ENCODE measurements at places on chromosomes 12 and 14.

GRCh38 chr12:69447892-69448291 is 22.3 kb upstream of the FRS2 start:
- DNase-seq, result no peak

GRCh38 chr14:77489041-77489440 is 9.6 kb downstream of the ISM2 start:
- DNase-seq, result no peak

DNA sequence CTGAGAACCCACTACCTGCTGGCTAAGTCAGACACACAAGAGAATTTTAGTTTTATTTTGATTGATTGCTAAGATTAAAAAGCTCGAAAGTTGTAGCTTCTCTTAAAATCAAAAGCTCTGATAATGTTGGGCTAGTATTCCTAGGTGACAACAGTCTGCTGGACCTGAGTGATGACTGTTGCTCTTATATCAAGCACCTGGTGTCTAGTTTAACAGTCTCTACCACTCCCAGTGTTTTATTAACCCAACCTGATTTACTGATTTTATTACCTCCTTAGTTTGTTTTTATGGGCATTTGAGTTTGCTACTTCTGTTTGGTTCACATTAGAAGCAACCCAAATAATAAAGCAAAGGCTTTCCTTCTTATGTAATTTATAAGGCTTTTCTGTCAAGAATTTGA is 41.8 kb downstream of the ATP6V1D start:
- no peak for DNase-seq

DNA sequence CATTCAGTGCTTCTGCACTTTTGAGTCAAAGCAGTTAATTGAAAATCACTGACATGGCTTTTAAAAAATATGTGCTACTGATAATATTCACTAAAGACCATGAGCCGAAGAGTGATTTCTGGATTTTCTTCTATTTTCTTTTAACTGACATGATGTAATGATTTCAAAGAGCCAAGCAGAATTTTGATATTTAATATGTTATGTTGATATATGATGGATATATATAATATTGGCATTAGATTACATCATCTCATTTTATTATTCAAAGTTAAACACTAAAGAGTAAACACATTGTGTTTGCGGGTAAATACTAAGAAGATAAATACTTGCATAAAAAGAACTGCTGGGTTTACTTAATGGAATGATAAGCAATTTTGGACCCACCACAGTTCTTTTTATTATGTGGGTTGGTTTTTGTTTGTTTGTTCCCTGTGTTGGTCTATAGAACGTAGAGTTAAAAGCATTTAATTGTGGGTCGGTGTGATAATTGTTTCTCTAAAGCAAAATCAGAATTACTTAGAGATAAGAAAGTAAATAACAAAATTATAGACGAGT is 692 bp downstream of the SPIC start:
- no peak for DNase-seq

DNA sequence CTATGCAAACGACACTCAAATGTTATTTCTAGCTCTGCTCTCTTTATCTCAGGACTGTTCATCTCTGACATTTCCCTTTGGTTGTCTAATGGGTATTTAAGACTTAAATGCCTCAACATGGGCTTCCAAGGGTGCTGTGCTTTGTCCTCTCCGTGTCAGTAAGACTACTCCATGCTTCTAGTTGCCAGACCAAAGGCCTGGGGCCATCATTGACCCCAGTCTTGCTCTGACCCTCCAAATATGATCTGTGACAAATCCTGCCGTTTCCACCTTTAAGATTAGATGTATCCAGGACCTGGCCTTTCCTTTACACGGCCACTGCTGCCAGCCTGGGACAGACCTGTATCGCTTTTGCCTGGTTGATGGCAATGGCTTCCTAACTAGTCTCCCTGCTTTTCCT is 126.3 kb upstream of the DYRK2 start:
- DNase-seq, result no peak

- DNase-seq, result no peak
These were observed 30.3 kb upstream of the IFNG start for GRCh38 chr12:68189821-68190242.

- DNase-seq, result no peak
These were observed 16.1 kb downstream of the MMAB start for GRCh38 chr12:109557200-109557599.

DNA sequence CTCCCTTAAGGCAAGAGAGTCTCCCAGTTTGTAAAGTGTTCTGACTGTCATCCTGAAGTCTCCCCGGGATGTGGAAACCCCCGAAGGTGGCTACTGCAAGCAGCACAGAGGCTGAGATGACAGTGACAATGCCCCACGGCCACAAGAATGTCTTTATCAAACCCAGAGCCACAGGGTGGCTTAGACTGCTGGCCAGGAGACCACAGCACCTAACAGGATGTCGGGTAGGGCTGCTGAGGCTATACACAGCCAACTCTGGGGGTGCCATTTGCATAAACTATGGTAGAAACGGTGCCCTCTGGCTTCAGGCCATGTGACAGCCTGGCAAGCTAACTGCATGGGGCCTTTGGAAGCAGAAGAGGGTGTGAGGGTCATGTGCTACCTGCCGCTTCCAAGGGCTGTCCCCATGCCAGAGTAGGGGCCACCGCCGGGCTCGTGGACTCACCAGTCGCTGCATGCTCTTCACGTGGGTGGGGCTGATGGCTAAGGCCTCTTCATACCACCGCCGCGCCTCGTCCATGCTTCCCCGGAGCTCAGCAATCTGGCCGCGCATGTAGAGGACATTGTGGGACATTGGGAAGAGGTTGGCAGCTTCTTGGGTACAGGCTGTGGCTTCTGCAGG is 180.9 kb downstream of the CALM1 start:
- no peak for DNase-seq

GRCh38 chr12:95859947-95860850 is 1.4 kb downstream of the SNRPF start:
- no peak for DNase-seq

GRCh38 chr12:2268471-2269286 is 215.9 kb downstream of the CACNA1C start:
- DNase-seq, result no peak

- no peak for DNase-seq
These were observed 10.1 kb downstream of the TMEM132D start for GRCh38 chr12:129893691-129894090.

DNA sequence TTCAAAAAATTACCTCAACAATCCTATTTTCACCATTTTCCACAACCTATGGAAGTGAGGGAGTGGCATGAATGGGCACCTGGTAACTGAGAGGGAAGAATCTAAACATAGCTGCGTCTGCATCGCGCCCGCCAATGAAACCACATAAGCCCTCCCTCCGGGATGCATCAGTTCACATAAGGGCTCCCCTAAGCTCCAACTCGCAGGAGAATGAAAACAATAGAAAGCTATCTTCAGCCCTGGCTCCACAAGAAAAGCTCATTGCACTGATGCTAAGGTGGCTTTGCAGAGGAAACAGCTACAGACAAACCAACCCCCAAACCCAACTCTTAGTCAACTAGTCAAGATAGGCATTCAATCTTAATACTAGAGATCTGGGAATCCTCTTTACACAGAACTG is 173.3 kb downstream of the FOXN3 start:
- DNase-seq, result no peak

DNA sequence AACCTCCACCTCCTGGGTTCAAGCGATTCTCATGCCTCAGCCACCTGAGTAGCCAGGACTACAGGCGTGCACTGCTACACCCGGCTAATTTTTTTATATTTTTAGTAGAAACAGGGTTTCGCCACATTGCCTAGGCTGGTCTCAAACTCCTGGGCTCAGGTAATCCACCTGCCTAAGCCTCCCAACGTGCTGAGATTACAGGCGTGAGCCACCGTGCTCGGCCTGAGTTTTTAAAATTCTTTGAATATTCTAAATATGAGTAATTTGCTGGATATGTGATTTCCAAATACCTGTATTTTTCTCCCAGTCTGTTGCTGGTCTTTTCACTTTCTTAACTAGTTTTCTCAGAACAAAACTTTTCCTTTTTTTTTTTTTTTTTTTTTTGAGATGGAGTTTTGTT is 27.4 kb downstream of the GIT2 start:
- DNase-seq, result no peak

GRCh38 chr12:130266751-130267150 is 70.9 kb upstream of the PIWIL1 start:
- DNase-seq, result no peak

DNA sequence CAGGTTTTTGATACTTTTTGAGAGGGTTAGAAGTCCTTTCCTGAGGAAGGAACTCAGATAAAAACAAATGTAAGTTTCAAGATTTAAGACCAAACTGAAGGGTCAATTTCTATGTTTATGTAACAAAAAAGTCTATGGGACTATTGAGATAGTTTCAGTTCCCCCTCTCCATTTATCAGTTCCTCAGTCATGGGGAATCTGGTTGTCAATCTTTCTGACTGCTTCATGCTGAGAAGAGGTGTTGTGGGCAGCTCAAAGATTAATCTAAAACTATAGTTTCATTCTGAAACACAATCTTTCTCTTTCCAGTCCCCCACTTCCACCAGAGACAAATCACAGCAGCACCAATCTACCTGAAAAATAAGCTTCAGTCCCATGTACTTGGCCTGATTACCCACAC is 93.7 kb downstream of the KCNMB4 start:
- DNase-seq, result no peak

DNA sequence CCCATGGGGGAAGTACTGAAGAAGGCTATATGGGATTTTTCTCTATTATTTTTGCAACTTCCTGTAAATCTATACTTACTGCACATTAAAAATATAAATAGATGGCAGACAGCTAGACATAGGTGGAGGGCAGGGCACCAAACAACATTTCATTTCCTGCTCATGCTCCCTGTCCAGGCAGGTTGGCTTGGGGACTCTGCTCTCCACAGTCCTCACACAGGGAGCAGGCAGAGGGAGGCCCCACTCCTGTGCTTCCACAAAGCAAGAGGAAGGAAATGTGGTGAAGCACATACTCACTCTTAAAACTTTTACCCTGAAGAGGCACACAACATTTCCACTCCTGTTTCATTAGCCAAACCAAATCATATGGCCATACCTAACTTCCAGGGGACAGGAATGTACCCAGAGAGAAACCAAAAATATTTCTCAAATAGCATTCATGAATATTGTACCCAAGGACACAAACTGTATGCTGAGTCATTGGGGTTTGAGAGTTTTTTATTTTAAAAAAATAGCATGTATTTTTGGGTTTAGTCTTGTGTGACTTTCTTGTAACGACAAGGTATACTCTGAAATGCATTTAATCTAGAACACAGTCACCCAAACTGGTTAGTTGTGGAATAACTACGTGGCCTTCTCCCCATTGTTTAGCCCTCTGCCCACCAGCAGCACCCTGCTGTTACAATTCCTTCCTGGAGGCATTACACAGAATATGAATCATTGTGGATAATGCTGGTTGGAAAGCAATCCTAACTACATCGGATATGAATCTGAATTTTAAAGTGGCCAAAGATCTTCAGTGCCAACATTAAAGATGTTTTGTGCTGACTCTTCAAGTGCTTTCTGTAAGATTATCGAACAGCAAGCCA is 40.9 kb downstream of the RTN1 start:
- DNase-seq, result no peak

GRCh38 chr12:108833355-108833733 is 24.0 kb downstream of the SSH1 start:
- no peak for DNase-seq

DNA sequence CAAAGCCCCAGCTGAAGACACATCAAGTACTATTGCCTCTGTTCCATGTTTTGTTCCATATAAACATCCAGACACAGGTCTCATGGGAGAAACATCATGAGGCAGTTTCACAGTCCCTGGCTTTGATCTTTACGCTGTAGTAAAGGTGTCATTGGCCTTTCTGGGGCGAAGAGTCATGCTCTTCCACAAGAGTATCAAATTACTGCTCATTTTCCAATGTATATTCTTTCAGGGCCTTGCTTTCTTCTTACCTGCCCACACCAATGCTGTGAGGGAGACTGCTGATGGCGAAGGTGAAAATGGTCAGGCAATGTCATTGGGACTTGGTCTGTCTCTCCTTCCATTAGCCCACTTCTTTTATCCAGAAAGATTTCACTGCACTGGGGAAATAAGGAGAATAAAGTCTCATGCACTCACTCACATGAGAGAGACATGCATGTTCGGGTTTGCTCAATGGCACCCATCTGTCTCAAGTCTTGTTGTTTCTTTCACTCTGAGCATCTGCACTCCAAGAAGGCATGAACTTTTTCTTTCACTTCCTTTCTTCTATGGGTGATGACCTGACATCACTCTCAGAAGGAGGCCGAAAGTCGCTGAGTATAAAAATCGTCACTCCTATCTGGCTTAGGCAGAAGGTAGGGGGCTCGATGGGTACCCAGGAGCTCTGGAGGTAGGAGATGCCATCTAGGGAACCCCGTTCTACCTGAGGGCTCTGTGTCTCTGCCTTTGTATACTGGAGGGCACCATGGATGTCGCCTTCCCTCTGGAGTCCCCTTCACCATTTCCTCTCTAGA is 1.3 kb upstream of the JDP2 start:
- peak; percentile 88 for DNase-seq

GRCh38 chr12:124809878-124810277 is 53.8 kb downstream of the SCARB1 start:
- DNase-seq, result no peak

DNA sequence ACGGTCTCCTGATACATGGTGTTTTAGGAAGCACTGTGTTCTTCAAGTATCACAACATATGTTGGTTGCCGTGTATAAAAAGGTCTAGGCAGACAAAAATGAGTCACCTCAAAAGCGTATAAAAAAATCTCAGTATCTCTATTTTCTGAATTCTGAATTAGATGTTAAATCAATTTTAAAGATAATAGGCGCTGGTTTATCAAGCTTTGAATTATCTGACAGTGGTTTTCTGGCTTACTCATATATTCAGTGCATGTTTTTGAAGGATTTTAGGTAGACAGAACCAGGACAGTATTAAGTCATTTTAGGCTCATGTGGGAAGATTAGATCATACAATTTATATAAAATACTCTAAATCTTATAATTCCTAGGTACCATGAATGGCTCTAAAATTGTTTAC is 110.8 kb downstream of the TMTC2 start:
- DNase-seq, result no peak

- no peak for DNase-seq
These were observed 43.0 kb upstream of the FUT8 start for GRCh38 chr14:65369560-65369959.

DNA sequence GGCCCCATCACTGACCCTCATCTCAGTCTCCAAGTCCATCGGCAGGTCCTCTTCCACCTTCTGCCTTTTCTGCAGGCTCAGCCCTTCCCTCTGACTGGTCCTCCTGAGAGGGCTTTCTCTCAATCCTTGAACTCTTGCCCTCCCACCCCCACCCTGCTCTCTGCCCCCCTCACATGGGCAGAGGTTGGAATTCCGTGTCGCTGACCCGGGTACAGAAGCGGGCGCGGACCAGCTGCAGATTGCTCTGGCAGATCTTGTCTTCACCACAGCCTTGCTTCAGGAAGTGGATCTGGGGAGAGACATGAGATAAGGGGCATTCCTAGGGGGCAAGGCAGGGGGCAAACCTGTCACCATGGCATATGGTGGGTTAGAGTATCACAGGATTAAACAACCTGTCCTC is 12.4 kb downstream of the ITGA7 start:
- DNase-seq, result no peak

DNA sequence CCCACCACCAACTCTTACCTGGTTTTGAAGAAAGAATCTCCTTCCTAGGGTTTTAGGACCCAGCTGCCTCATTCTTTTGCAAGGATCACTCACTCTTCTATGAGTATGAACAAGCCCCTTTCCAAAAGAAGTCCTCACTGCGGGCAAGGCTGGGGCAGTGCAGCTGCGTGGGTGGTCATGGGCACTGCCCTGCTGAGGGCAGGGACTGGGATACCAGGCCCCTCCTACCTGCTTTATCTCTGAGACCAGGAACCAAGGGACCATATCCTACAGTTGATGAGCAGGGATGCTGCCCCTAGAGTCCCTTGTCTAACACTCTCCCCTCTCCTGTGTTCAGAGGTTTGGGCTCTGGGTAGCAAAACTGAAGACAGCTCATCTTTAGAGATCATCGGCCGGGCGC is 20.5 kb downstream of the HPD start:
- DNase-seq, result no peak

Measured in GM20000 (cell line).